ENCODE measurements at places on chromosomes 12 and 14.

- no peak for DNase-seq
Measured at GRCh38 chr12:74722709-74723108, 185.1 kb downstream of the ATXN7L3B start.

- DNase-seq: no peak
Measured at GRCh38 chr14:90605430-90605829, 208.6 kb downstream of the CALM1 start.

DNA sequence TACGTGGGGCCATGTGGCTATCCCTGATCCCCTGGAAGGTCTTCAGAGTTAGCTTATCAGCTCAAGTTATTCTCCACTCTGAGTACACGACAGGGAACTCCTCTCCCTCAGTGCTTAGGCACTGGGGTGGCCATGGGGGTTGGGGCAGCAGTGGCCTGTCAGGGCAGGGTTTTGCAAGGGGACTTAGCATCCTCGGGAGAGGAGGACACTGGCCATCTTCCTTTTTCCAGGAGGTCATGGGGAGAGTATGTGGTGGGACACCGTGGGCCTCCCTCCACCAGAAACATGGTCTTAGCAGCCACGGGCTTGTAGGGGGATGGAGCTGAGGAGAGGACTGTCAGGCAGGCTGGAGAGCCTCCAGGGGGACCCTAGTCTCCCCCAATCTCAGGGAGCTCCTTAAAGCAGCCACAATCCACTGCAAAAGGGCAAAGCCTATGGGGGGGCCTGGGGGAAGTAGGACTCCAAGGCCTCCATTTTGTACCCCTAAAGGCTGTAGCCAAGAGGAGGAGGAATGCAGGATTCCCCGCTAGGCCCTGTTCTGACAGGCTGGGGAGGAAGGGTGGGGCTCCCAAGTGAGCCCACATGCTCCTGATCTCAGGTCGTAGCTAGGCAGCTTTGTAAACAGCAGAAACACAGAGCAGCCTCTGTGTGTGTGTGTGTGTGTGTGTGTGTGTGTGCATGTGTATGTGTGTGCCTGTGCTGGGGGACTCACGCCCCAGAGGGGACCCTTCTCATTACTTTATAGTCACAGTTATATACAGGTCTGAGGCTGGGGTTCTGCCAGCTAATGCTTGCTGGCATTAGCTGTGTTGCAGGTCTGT lies 36.6 kb downstream of the KRT80 start:
- peak; percentile 78 for DNase-seq

- no peak for DNase-seq
Measured at GRCh38 chr14:24315807-24316596, 4.7 kb downstream of the LTB4R start.

Measured in CD4-positive, alpha-beta T cell treated with Interleukin-4 for 1 hour (primary cell).